Umbilical cord (tissue), 2 donors: ENCODE measurements at places on chromosomes 11 and 22.

DNA sequence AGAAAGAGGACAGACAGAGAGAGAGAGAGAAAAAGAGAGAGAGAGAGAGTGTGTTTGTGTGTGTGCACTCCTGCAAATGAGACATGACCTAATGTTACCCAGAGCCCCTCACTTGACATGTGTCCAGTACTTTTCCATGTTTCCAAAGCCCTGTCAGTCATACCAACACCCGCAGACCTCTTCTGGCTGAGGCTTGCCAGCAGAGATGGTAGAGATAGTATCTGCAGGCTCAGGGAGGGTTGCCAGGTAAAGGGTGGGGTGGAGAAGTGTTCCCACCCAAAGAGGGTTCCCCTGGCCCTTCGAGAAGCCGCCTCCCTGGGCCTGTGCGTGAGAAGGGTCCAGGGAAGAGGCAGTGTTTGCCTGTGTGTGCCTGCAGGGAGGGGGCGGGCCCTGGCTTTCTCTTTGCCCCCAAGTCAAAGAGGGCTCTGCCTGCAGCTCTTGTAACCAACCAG lies 40.7 kb downstream of the POU2F3 start:
- no peak for DNase-seq

GRCh38 chr11:83061883-83062282 lies 9.8 kb downstream of the RAB30 start:
- DNase-seq = no peak

GRCh38 chr11:126880872-126881271 lies 119.7 kb downstream of the KIRREL3 start:
- no peak for DNase-seq

- DNase-seq = peak; percentile 46
These were observed 58.4 kb downstream of the CD82 start for GRCh38 chr11:44623731-44624491.

DNA sequence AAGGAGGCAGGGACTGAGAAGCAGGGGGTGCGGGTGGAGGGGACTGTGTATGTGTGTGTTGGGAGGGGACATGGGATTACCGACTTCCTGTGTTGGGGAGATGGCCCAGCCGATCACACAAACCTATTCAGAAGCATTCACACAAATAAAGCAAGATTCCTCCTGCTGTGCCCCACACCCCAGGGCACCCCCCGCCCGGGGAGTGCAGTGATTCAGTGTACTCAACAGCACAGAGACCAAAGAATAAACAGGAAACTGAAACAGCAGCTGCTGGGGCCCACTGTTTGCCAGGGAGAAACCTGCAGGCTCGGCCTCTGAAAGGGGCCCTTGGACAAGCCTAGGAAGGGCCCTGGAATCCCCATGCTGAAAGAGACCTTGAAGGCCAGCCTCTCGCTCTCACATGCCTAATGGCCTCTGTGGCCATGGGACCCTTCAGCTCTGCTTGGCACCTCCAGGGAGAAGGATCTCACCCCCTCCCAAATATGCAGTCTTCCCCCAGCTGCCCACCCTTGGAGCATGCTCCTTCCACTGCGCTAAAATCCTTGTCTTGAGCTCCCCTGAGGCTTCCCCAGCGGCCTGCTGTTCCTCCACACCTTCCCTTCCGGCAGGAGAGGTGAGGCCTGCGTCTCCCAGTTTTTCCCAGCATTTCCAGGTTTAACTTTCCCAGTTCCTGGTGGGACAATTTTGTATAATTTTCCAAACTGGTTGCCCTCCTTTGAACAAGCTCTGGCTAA lies 72.9 kb downstream of the CSNK2A3 start:
- peak; percentile 14 for DNase-seq

DNA sequence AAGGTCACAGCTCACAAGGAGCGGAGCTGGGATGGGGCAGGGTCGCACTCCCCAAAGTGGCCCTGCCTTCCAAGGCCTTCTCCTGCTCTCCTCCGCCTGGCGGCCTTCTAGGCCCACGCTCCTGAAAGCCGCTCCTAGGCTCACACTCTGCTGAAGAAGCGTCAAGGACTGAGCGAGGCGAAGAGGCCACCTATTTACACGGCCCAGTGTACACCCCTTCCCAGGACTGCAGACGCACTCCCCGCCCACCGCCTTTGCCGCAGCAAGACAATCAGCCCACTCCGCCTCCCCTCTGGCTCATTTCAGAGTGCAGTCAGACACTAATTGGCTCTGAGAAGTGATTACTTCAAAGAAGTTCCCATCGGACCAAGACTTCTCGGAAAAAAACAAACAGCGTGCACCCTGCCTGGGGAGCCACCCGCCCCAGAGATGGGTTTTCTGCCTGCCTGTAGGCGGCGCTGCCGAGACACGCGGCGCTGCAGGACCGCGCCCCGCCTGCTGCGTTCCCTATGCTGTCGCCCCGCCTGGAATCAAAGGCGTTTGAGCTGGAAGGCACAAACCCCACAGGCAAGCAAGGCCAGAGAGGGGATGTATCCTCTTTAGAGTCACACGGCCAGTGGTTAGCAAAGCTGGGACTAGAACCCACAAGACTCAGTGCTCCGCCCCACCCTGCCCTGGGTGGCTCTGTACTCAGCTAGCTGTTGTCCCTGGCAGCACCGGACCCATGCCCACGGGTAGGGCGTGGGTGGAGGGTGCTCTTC lies 414.8 kb downstream of the BUD13 start:
- DNase-seq = peak; percentile 19
